AML-193 (cell line): ENCODE measurements at places on chromosomes 13 and 19.

GRCh38 chr19:41307954-41308449 lies 2.0 kb upstream of the CCDC97 start:
- no peak for DNase-seq

- no peak for DNase-seq
Measured at GRCh38 chr19:53596056-53596455, 35.7 kb upstream of the DPRX start.

DNA sequence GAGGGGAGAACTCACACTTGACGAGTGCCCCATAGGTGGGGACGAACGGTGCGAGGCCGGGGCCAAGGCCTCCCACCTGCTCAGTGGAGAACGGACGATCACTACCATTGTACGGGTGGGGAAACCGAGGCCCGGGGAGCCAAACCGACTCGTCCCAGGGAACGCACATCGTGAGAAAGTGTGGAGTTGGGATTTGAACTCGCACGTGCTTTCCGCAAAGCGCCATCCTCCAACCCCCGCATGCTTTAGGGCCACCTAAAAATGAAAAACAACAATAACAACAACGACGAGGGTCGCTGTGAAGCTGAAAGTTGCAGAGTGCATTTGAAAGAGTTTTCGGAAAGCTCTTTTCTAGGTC lies 458 bp downstream of the ARHGEF1 start:
- DNase-seq, result no peak

DNA sequence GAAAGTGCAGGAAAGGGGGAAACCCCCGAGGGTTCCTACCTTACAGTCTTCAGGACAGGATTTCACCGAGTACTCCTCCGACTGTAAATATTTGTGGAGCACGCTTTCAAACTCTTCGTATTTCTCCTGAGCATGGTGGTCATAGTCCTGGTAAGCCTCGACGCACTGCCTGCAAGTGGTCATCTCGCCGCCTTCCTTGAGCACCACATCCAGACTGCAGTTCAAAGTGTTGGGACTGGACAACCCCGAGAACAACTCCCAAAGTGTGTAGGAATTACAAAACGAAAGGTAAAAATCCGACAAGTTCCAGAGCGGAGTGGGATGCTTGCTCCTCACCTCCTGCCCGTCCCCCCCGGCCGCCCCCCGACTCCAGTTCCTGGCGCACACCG lies 349.7 kb downstream of the LIG4 start:
- no peak for DNase-seq

DNA sequence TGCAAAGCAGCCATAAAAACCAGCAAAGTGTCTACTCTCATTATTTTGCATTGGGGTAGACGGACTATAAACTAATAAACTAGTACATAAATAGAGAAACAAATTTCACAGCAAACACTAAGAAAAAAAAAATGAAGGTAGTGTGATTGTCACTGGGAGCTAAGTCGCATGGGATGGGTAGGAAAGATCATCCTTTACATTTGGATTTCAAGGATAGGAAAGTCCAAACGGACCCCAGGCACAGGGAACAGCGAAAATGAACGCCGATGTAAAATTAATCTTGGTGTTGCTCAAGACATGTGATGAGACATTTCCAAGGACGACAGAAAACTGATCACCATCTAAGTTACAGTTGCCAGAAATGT lies 690 bp upstream of the SGTA start:
- no peak for DNase-seq
